A549 treated with GW870086 at 1 μM for 4 hours (cell line): ENCODE measurements at places on chromosomes 5 and 9. TPM values are rescaled to one million over a fixed set of nuclear protein-coding genes. Genes with fewer than 3 reads are reported as not detected.

The LIFR gene
- 4.3 to 8.4 TPM (median 7.3 TPM) in 5 replicates for total RNA-seq

The GRM6 gene
- total RNA-seq: not detected in 5 replicates

The C5orf63 gene
- 3.8 to 4.5 TPM (median 4.1 TPM) in 5 replicates for total RNA-seq

The DND1 gene
- total RNA-seq: 0.37 to 0.97 TPM (median 0.64 TPM) in 5 replicates

The COL5A1 gene
- total RNA-seq: 28.5 to 55.9 TPM (median 48.7 TPM) in 5 replicates

The IL3 gene
- total RNA-seq: not detected in 5 replicates

The NPR3 gene
- 15.9 to 22.0 TPM (median 20.7 TPM) in 5 replicates for total RNA-seq

The FOXD4L3 gene
- total RNA-seq: 0.11 to 0.12 TPM in 2 of 5 replicates, not detected in the others

The PLCXD3 gene
- 0.09 to 0.25 TPM (median 0.22 TPM) in 5 replicates for total RNA-seq

The GPX8 gene
- total RNA-seq: 30.5 to 40.2 TPM (median 36.6 TPM) in 5 replicates

The EMB gene
- total RNA-seq: 4.7 to 7.1 TPM (median 5.7 TPM) in 5 replicates

The HNRNPK gene
- total RNA-seq: 528 to 660 TPM (median 547 TPM) in 5 replicates

The SLC36A3 gene
- not detected in 5 replicates for total RNA-seq

The ZNF879 gene
- 0.51 to 1.1 TPM (median 0.90 TPM) in 5 replicates for total RNA-seq

The PKN3 gene
- total RNA-seq: 13.4 to 17.1 TPM (median 14.7 TPM) in 5 replicates

The CAMLG gene
- total RNA-seq: 23.6 to 30.2 TPM (median 26.1 TPM) in 5 replicates

The NIM1K gene
- total RNA-seq: 0.20 to 0.35 TPM (median 0.29 TPM) in 5 replicates

The LCP2 gene
- total RNA-seq: 0.08 TPM in 1 of 5 replicates, not detected in the others

The TERT gene
- total RNA-seq: 1.8 to 2.5 TPM (median 2.1 TPM) in 5 replicates

The LCN9 gene
- not detected in 5 replicates for total RNA-seq

The TTF1 gene
- total RNA-seq: 14.5 to 18.4 TPM (median 15.1 TPM) in 5 replicates

The SLC35D2 gene
- total RNA-seq: 15.3 to 21.7 TPM (median 20.6 TPM) in 5 replicates

The FRRS1L gene
- total RNA-seq: 0.13 to 0.51 TPM (median 0.19 TPM) in 5 replicates

The CDC20B gene
- 0.09 to 0.21 TPM (median 0.10 TPM) in 4 of 5 replicates, not detected in the other for total RNA-seq
